ENCODE measurements at places on chromosomes 16 and 17. TPM values are rescaled to one million over a fixed set of nuclear protein-coding genes. Genes with fewer than 3 reads are reported as not detected.

DNA sequence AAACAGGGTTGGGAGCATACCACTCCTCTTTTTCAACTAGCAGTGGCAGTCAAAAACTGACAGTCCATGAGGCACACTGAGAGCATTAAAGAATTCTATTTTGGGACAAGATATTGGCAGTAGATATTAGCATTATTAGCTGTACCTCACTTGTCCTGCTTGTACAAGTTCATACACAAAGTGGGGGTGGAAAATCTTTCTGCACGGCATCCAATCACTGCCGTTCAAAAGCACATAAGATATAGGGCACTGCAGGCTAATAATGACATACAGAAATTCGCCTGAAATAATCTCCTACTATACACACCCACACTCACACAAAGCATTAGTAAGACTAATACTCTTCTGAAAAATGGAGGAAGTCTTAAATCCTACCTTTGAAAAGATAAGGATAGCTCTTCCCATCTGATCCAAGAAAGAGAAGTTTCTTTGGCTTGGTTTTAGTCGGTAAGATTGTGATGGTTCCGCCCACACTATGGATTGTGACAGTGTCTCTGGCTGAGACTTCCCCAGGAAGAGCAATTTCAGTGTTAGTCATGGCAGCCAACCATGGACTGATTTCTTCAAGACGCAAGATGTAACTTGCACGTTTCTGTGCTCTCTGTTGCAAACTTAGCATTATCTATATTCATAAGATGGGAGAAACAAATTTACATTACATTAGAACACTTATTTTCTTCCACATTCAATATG lies 40.6 kb upstream of the ARL6IP1 start:
- DNase-seq, result no peak

DNA sequence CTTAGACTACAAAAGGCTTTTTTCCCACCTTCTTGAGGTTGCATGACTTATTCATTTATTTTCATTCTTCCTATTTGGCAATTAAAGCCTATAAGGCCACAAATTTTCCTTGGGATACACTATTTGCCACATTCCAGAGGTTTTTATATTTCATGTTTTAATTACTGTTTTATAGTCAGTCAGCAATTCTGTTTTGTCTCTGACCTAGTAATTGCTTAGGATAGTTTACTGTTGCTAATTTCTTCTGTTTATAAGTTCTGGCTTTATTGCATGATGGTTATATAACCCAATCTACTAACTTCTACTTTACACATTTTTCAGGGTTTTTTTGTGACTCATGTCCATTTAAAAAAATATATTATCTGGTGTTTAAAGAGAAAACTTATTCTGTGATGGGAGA lies 2.5 kb downstream of the ZNF23 start:
- no peak for DNase-seq

GRCh38 chr17:55177159-55177854 lies 87.5 kb upstream of the HLF start:
- no peak for DNase-seq

DNA sequence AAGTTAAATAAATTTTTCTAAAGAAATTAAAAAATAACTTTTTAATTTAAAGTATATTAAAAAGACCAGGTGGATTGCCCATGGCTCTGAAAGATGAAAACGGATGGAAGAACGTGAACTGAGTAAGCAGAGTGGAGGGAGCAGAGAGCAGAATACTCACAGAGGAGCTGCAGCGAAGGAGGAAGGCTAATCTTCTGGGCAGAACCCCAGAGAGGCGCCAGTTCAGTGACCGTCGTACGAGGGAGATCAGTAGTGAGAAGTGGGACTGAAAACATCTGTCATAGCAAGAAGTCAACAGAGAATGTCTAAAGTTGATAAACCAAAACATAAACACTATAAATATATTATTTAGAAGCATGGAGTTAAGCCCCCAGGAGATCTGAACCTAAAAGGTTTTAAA lies 34.9 kb downstream of the UBE2G1 start:
- no peak for DNase-seq

GRCh38 chr17:19000531-19001325 lies 3.8 kb downstream of the FAM83G start:
- DNase-seq, result peak; percentile 87

TMEM235 gene
- 0.10 TPM for polyA plus RNA-seq

CTRB2 gene
- not detected for polyA plus RNA-seq

PPM1E gene
- polyA plus RNA-seq, result 1.2 TPM

DNA sequence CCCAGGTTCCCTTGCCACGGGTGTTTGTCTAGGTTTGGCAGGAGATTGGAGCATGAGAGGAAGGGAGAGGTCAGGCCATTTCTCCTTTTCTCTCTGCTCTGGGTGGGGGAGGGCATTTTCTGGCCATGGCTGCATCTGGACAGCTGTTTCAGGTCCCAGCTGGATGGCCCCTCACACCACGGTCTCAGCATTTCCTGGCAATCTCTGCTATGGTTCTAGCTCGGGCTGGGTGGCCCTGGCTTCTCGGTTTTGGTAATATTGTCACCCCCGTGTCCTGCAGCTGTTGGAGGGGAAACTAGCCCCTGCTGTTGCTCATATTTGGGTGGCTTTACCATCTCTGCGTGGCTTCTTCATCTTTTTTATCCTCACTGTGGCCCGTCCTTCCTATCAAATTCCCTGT lies 11.5 kb upstream of the NLRP1 start:
- DNase-seq, result no peak

DNA sequence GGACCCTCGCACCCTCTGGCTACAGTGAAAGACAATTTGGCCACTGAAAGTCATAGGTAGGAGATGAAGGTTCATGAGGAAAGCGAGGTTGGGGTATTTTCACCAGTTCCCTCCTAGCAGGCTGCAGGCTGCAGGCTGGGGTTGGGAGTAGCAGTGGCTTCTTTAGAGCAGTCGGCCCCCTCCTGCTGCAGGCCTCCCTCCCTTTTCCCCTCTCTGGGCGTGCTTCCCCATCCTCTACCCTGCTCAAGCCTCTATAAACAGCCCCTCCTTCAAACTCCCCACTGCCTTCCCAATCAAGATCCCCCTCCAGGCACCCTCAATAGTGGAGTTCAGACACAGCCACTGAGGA lies 41.8 kb downstream of the GAS7 start:
- no peak for DNase-seq

Data from large intestine (tissue), 12 donors.